ENCODE measurements at places on chromosomes 7 and 10. TPM values are rescaled to one million over a fixed set of nuclear protein-coding genes. Genes with fewer than 3 reads are reported as not detected.

GRCh38 chr10:124566981-124567835, 105.6 kb downstream of the LHPP start:
- peak; percentile 59 for DNase-seq
- no peaks in the 10 kb centered on the region for H3K36me3 ChIP-seq
- H3K4me1 ChIP-seq: no peaks in the 10 kb centered on the region
- no peak overlapping the region for H3K27ac ChIP-seq
- no peaks in the 10 kb centered on the region for H3K27me3 ChIP-seq

DNA sequence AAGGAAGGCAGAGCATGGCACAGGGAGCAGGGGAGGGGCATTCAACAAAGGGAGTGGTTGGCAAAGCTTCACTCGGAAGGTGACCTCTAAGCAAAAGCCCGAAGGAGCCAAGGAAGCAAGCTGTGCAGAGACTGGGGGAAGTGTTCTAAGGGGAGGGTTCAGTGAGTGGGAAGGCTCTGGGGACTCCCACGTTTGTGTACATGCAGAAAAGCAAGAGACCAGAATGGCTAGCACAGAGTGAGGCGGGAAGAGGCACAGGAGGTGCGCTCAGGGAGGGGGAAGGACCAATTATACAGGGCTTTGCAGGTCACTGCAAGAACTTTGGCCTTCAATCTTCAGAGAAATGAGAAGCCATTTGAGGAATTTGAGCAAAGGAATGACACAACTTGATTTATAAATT, 7.4 kb downstream of the ARHGAP21 start:
- peaks cover 3% of the 10 kb centered on the region for H3K36me3 ChIP-seq
- H3K27ac ChIP-seq: no peak overlapping the region
- peaks cover 6% of the 10 kb centered on the region for H3K4me1 ChIP-seq
- no peak overlapping the region for H3K4me3 ChIP-seq

- DNase-seq: no peak
- no peaks in the 10 kb centered on the region for H3K27me3 ChIP-seq
Observed at GRCh38 chr10:78600740-78601139, 468.0 kb upstream of the ZMIZ1 start.

DNA sequence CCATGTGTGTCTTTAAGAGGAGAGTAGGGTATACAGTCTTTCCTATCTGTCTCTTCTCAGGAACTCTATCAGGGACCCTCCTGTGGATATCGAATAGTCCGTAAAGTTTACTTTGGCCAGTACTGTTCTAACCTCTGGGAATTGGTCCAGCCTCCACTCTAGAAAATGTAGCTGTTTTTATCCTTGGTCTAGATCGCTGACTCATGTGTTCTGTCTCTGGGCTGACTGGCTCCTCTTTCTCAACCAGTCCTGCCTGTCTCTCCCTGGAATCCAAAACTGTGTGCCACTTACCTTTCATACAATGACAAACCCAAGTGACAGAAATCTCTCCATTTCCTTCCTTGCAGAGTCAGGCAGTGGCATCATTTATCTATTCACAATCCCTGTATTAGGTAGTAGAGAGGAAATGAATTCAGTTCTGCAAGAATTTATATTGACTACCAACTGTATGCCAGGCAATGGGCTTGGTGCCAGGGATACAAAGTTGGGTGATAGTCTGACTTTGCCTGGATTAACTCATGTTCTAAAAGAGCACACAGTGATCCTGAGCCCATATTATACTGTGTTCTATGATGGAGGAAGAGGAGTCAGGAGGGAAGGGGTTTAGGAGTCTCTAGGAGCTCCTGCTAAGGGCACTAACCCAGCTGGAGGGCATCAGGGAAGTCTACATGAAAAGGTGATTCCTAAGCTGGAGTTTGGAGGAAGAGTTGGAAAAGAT, 232.7 kb downstream of the LRMDA start:
- H3K4me1 ChIP-seq: peaks cover 12% of the 10 kb centered on the region
- H3K36me3 ChIP-seq: no peaks in the 10 kb centered on the region

DNA sequence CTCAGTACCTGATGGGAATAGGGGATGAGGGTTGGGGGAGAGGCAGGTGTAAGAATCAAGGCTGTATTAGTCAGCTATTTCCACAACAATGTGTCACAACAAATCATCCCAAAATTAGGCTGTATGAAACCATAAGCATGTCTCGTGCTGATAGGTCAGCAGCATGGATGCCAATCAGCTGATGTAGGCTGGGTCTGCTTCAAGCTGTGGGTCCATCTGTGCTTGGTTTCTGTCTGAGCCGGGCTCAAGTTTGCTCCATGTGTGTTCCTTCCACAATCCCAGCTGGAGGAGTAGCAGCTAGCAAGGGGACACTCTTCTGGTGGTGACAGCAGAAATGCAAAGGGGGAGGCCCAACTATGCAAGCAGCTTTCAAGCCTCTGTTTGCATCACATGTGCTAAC, 97.9 kb upstream of the ZNF746 start:
- H3K36me3 ChIP-seq: no peaks in the 10 kb centered on the region
- no peak for DNase-seq
- no peak overlapping the region for H3K4me3 ChIP-seq
- no peak overlapping the region for H3K27ac ChIP-seq
- H3K27me3 ChIP-seq: no peaks in the 10 kb centered on the region

- no peaks in the 10 kb centered on the region for H3K27me3 ChIP-seq
- no peak overlapping the region for H3K27ac ChIP-seq
- H3K36me3 ChIP-seq: no peaks in the 10 kb centered on the region
Observed at GRCh38 chr7:136655414-136655813, 213.0 kb upstream of the CHRM2 start.

GRCh38 chr7:34846976-34847375, 189.0 kb downstream of the NPSR1 start:
- DNase-seq: no peak
- no peaks in the 10 kb centered on the region for H3K27me3 ChIP-seq

GRCh38 chr7:876077-876971, at the start of gene GET4:
GET4 (plus strand) TSS chr7:876554; CDS start chr7:876646, 92 bp downstream.
- H3K27ac ChIP-seq: peak within 1 kb of the TSS; percentile 81
- peak within 1 kb of the TSS; percentile 50 for H3K4me3 ChIP-seq
- DNase-seq: peak; percentile 98
- no peaks in the 10 kb centered on the region for H3K4me1 ChIP-seq
- H3K36me3 ChIP-seq: no peaks in the 10 kb centered on the region

GRCh38 chr10:112082120-112082519, 101.4 kb downstream of the GPAM start:
- H3K27me3 ChIP-seq: no peaks in the 10 kb centered on the region
- H3K27ac ChIP-seq: no peak overlapping the region
- H3K4me1 ChIP-seq: peaks cover 2% of the 10 kb centered on the region
- no peak overlapping the region for H3K4me3 ChIP-seq
- DNase-seq: peak; percentile 48
- no peaks in the 10 kb centered on the region for H3K36me3 ChIP-seq

DNA sequence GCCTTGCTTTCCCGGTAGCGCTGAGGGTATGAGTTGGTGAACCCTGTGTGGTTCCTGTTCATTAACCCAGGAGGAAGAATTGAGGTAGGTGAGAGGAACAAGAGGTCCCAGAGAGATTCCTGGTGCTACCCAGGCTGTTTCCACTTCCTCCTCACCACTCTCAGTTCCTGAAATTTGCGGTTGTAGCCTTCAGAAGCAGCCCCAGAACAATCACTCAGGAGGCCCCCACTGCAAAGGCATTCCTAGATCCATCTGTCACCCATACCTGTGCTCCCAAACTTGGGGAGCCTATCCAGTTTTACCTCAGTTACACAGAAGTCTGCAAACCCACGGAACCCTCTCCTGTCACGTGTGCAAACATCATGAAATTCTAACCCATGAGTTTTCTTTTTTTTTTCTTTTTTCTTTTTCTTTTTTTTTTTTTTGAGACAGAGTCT, 9.0 kb upstream of the PIP4K2A start:
- H3K36me3 ChIP-seq: no peaks in the 10 kb centered on the region
- H3K27ac ChIP-seq: no peak overlapping the region
- H3K4me1 ChIP-seq: no peaks in the 10 kb centered on the region

GRCh38 chr7:5850944-5851343, 29.7 kb upstream of the OCM start:
- no peaks in the 10 kb centered on the region for H3K27me3 ChIP-seq
- no peak overlapping the region for H3K27ac ChIP-seq
- H3K36me3 ChIP-seq: no peaks in the 10 kb centered on the region
- DNase-seq: no peak

DNA sequence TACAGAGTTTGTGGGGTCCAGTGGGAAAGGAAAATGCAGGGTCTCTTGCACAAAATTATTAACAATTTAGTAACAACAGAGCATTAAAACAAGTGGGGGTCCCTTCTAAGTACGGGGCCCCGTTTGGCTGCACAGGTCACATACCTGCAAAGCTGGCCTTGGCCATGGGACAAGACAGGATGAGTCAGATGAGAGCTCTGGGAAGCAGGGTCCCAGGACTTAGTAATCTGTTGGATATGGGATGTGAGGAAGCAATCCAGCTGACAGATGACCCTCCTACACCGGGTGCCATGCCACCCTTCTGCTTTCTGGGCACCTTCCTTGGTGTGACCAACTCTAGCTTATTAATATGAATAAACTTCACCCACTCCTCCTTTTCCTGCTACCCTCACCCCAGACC, 3.2 kb upstream of the DUSP5 start:
- H3K4me3 ChIP-seq: no peak overlapping the region
- H3K27me3 ChIP-seq: no peaks in the 10 kb centered on the region
- DNase-seq: no peak
- H3K27ac ChIP-seq: no peak overlapping the region

DNA sequence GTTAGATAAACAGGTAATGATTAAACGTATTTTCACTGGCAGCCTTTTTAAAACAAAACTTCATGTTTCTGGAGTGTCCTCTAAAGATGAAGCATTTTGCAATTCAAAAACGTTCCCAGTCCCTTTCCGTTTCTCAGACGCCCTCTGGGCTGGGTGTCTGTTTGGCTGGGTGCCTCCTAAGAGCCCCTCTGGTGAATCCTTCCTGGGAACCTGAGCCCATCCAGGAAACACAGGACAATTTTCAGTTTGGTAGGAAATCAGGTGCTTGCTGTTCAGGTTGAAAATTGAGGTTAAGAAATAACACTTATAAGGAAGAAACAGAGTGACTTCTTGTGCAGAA, 76.7 kb downstream of the CHN2 start:
- no peak overlapping the region for H3K4me3 ChIP-seq
- DNase-seq: no peak
- H3K36me3 ChIP-seq: no peaks in the 10 kb centered on the region
- no peak overlapping the region for H3K27ac ChIP-seq
- H3K27me3 ChIP-seq: no peaks in the 10 kb centered on the region
- H3K4me1 ChIP-seq: no peaks in the 10 kb centered on the region

GRCh38 chr10:121928528-121928884, 675 bp upstream of the ATE1 start:
- H3K36me3 ChIP-seq: no peaks in the 10 kb centered on the region
- H3K4me1 ChIP-seq: no peaks in the 10 kb centered on the region
- no peak for DNase-seq

GRCh38 chr7:151541709-151542499, 22.2 kb upstream of the RHEB start:
- no peak overlapping the region for H3K4me3 ChIP-seq
- H3K4me1 ChIP-seq: no peaks in the 10 kb centered on the region
- no peaks in the 10 kb centered on the region for H3K27me3 ChIP-seq
- H3K36me3 ChIP-seq: no peaks in the 10 kb centered on the region

GRCh38 chr7:19558527-19558926, 150.3 kb downstream of the POLR1F start:
- H3K27ac ChIP-seq: no peak overlapping the region
- no peak overlapping the region for H3K4me3 ChIP-seq
- H3K4me1 ChIP-seq: no peaks in the 10 kb centered on the region

DNA sequence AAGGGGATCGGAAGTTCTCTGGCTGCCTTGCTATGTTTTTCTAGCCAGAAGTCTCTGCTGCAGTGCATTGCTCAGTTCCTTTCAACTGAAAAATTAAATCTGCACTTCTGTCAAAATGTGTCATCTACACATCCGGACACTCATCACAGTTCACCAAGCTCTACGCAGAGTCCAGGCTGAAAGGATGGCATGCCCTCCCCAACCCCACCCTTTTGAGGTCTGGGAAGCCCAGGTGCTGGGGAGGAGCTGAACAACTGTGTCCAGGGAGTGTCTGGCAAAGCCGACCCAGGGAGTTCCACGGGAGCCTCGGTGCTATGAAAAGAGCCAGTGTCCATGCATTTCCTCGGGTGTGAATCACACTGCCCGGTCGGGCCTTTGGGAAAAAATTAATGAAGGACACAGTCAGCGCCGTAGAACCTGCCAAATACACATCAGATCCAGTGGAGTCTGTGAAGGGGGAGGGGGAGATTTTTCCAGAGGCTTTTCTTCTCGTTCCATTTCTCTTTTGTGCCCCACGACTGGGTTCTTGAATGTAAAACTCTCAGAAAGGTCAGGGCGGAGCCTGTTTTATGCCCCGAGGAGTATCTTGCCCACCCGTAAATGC, 757 bp upstream of the PALS2 start:
- H3K4me3 ChIP-seq: peak overlapping the region; percentile 98
- H3K27ac ChIP-seq: peak overlapping the region; percentile 95
- peak; percentile 57 for DNase-seq
- H3K27me3 ChIP-seq: no peaks in the 10 kb centered on the region
- no peaks in the 10 kb centered on the region for H3K4me1 ChIP-seq

- no peak for DNase-seq
- H3K36me3 ChIP-seq: no peaks in the 10 kb centered on the region
- H3K4me1 ChIP-seq: no peaks in the 10 kb centered on the region
- no peaks in the 10 kb centered on the region for H3K27me3 ChIP-seq
- no peak overlapping the region for H3K4me3 ChIP-seq
- no peak overlapping the region for H3K27ac ChIP-seq
Observed at GRCh38 chr7:2108501-2109250, 124.1 kb downstream of the MAD1L1 start.

GRCh38 chr7:102849538-102849937, 63.3 kb upstream of the LRRC17 start:
- H3K27me3 ChIP-seq: no peaks in the 10 kb centered on the region
- no peak overlapping the region for H3K4me3 ChIP-seq
- no peak for DNase-seq
- no peaks in the 10 kb centered on the region for H3K4me1 ChIP-seq
- H3K36me3 ChIP-seq: no peaks in the 10 kb centered on the region

- H3K27me3 ChIP-seq: no peaks in the 10 kb centered on the region
- no peak overlapping the region for H3K27ac ChIP-seq
- DNase-seq: peak; percentile 31
- no peak overlapping the region for H3K4me3 ChIP-seq
Observed at GRCh38 chr10:42977032-42977416, 99.8 kb upstream of the RET start.

GRCh38 chr7:150520145-150520544, 5.5 kb downstream of the GIMAP7 start:
- no peak overlapping the region for H3K27ac ChIP-seq
- H3K4me1 ChIP-seq: no peaks in the 10 kb centered on the region
- no peaks in the 10 kb centered on the region for H3K27me3 ChIP-seq
- H3K4me3 ChIP-seq: no peak overlapping the region
- DNase-seq: no peak

GRCh38 chr10:131574707-131575430, 263.3 kb upstream of the TCERG1L start:
- no peaks in the 10 kb centered on the region for H3K27me3 ChIP-seq
- H3K4me1 ChIP-seq: no peaks in the 10 kb centered on the region
- no peaks in the 10 kb centered on the region for H3K36me3 ChIP-seq
- no peak for DNase-seq
- no peak overlapping the region for H3K27ac ChIP-seq

ADIRF gene
- 520 TPM for total RNA-seq

OR2A1 gene
- total RNA-seq: 0.39 TPM

AKR1C4 gene
- total RNA-seq: not detected

GTF2IRD2 gene
- 25.6 TPM for total RNA-seq

ATRNL1 gene
- total RNA-seq: 41.0 TPM

SPDYE5 gene
- total RNA-seq: not detected

TFR2 gene
- 2.1 TPM for total RNA-seq

CHST3 gene
- total RNA-seq: 47.9 TPM

EN2 gene
- total RNA-seq: not detected

KCNIP2 gene
- 3.9 TPM for total RNA-seq

DNAH11 gene
- total RNA-seq: 3.3 TPM

All from aorta (tissue), 5 donors.